GM12878 (cell line): ENCODE measurements at places on chromosomes 4 and X. TPM values are rescaled to one million over a fixed set of nuclear protein-coding genes. Genes with fewer than 3 reads are reported as not detected.

- no peaks in the 10 kb centered on the region for H3K27me3 ChIP-seq
- H3K4me3 ChIP-seq, result no peak overlapping the region
- no peaks in the 10 kb centered on the region for H3K4me1 ChIP-seq
- no peak for DNase-seq
- no peaks in the 10 kb centered on the region for H3K36me3 ChIP-seq
- no peak overlapping the region for H3K27ac ChIP-seq
Observed at GRCh38 chr4:109040441-109040840, 262.0 kb downstream of the COL25A1 start.

- DNase-seq, result no peak
- H3K36me3 ChIP-seq, result no peaks in the 10 kb centered on the region
- H3K27me3 ChIP-seq, result no peaks in the 10 kb centered on the region
- no peaks in the 10 kb centered on the region for H3K4me1 ChIP-seq
- no peak overlapping the region for H3K27ac ChIP-seq
Observed at GRCh38 chr4:107468812-107469211, 251.2 kb downstream of the PAPSS1 start.

GRCh38 chr4:140344101-140344500 is 29.3 kb upstream of the SCOC start:
- no peak overlapping the region for H3K27ac ChIP-seq
- H3K27me3 ChIP-seq, result no peaks in the 10 kb centered on the region
- H3K4me3 ChIP-seq, result no peak overlapping the region

GRCh38 chr4:19366916-19367315 is 884.8 kb upstream of the SLIT2 start:
- no peak for DNase-seq
- no peak overlapping the region for H3K4me3 ChIP-seq
- H3K4me1 ChIP-seq, result no peaks in the 10 kb centered on the region

GRCh38 chr4:118872181-118872580 is 16.5 kb upstream of the SYNPO2 start:
- H3K27ac ChIP-seq, result no peak overlapping the region
- no peaks in the 10 kb centered on the region for H3K36me3 ChIP-seq
- DNase-seq, result no peak
- no peaks in the 10 kb centered on the region for H3K27me3 ChIP-seq
- H3K4me3 ChIP-seq, result no peak overlapping the region
- no peaks in the 10 kb centered on the region for H3K4me1 ChIP-seq

- H3K27ac ChIP-seq, result no peak overlapping the region
- no peak for DNase-seq
- H3K36me3 ChIP-seq, result no peaks in the 10 kb centered on the region; the same call in 1 of the 2 replicates
Observed at GRCh38 chr4:8613421-8614364, 21.1 kb downstream of the CPZ start.

GRCh38 chr4:158159718-158160094 is 13.1 kb downstream of the GASK1B start:
- no peaks in the 10 kb centered on the region for H3K36me3 ChIP-seq
- no peak overlapping the region for H3K27ac ChIP-seq
- H3K4me1 ChIP-seq, result no peaks in the 10 kb centered on the region
- no peaks in the 10 kb centered on the region for H3K27me3 ChIP-seq
- DNase-seq, result no peak
- no peak overlapping the region for H3K4me3 ChIP-seq

- H3K36me3 ChIP-seq, result peaks cover 16% of the 10 kb centered on the region
- H3K4me1 ChIP-seq, result no peaks in the 10 kb centered on the region
- no peak overlapping the region for H3K27ac ChIP-seq
- no peak for DNase-seq
- H3K4me3 ChIP-seq, result no peak overlapping the region
Observed at GRCh38 chr4:4423706-4424498, 37.0 kb downstream of the NSG1 start.

- no peak for DNase-seq
- no peaks in the 10 kb centered on the region for H3K27me3 ChIP-seq
- no peak overlapping the region for H3K27ac ChIP-seq
- no peak overlapping the region for H3K4me3 ChIP-seq
- H3K36me3 ChIP-seq, result no peaks in the 10 kb centered on the region
Observed at GRCh38 chr4:55618546-55619143, 17.5 kb downstream of the NMU start.

DNA sequence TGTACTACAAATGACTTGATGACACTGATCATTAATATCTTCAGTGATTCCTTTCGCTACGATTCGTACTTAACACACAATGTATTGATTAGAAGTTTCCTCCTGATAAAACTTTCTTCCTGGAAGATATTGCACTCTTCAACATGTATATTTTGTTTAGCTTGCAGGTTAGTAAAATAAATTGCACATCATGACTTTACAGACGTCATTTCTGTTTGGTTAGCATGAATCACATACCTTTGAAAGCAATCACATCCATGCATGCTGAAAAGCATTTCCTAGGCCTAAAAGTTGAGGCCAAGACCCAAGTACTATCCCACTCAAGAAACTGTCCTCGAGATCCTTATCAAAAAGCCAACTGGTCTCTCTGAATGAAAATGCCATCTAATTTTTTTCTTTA is 1841.0 kb upstream of the PCDH7 start:
- no peak overlapping the region for H3K4me3 ChIP-seq
- no peaks in the 10 kb centered on the region for H3K36me3 ChIP-seq
- DNase-seq, result no peak
- H3K27ac ChIP-seq, result no peak overlapping the region

GRCh38 chrX:85115252-85115651 is 111.6 kb downstream of the APOOL start:
- DNase-seq, result no peak
- H3K27ac ChIP-seq, result no peak overlapping the region
- no peaks in the 10 kb centered on the region for H3K27me3 ChIP-seq
- no peaks in the 10 kb centered on the region for H3K36me3 ChIP-seq
- no peak overlapping the region for H3K4me3 ChIP-seq

- no peak for DNase-seq
- H3K27ac ChIP-seq, result no peak overlapping the region
- no peak overlapping the region for H3K4me3 ChIP-seq
- no peaks in the 10 kb centered on the region for H3K36me3 ChIP-seq
- no peaks in the 10 kb centered on the region for H3K4me1 ChIP-seq
Observed at GRCh38 chrX:151543706-151544105, 19.8 kb upstream of the PASD1 start.

GRCh38 chr4:123972031-123972430 is 575.4 kb downstream of the SPRY1 start:
- no peak for DNase-seq
- no peak overlapping the region for H3K4me3 ChIP-seq
- H3K27me3 ChIP-seq, result no peaks in the 10 kb centered on the region

GRCh38 chr4:77229433-77229832 is 72.4 kb downstream of the CCNG2 start:
- no peaks in the 10 kb centered on the region for H3K4me1 ChIP-seq
- DNase-seq, result no peak
- no peak overlapping the region for H3K4me3 ChIP-seq
- H3K36me3 ChIP-seq, result no peaks in the 10 kb centered on the region

The RGN gene
- polyA plus RNA-seq, result not detected in 2 replicates

The FDCSP gene
- not detected in 2 replicates for polyA plus RNA-seq

The ASMT gene
- polyA plus RNA-seq, result not detected in 2 replicates

The GABRA4 gene
- 0.64 and 0.87 TPM in 2 replicates for polyA plus RNA-seq

The HOPX gene
- not detected in 2 replicates for polyA plus RNA-seq

The FTSJ1 gene
- polyA plus RNA-seq, result 74.9 and 81.4 TPM in 2 replicates

The LRAT gene
- 0.07 TPM in 1 of 2 replicates, not detected in the other for polyA plus RNA-seq

The ARX gene
- not detected in 2 replicates for polyA plus RNA-seq

The USP38 gene
- 14.7 and 17.1 TPM in 2 replicates for polyA plus RNA-seq

The LCORL gene
- 5.8 and 10.9 TPM in 2 replicates for polyA plus RNA-seq
